Stimulated activated CD8-positive, alpha-beta memory T cell treated with anti-CD3 and anti-CD28 coated beads, Interleukin-15, amount 100 ng/mL, for 24 hours (primary cell): ENCODE measurements at places on chromosomes 4 and X.

DNA sequence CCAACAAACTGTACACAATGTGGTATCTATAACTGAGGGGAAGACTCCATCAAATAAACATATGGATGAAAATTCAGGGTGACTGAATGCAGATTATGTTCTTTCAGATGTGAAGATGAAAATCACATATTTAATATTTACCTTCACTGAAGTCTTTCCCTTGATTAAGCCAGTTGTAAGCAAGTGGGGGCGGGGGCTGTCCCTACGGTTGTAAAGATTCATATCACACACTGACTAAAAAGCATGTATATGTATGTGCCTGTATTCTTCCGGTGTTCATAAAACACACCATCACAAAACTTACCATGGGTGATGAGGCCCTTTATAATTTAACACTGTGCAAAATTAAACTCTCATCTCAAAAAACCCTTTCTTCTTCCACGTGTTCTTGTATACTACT lies 1.3 kb downstream of the TAB3 start:
- no peak for DNase-seq

DNA sequence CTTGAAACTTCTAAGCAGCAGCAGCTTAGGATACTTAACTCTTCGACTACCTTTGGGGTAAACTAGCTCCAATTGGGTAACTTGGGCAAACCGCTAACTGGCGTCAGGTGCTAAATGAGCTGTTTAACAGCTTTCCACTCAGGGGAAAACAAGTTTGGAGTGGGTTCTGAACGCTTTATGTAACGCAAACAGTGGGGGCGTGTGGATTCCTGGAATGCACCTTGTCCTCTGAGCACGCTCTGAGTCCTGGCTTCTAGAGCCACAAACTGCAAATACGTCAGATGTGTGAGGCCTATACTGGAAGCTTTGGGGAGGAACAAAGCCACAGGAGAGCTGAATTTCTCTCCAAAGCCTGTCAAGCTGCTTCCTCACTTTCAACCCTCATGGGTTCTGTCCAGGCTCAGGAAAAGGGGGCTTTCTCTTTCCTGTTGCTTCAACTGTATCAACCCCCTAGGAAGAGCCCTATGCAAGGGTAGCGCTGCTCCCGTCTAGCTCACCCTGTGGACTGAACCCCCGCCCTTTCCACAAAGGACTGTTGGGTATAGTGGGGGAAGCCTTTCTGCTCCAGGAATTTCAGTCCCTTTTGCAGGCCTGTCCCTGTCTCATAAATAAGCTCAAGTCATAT lies 4.5 kb upstream of the WDR1 start:
- DNase-seq = no peak

GRCh38 chr4:42172921-42173320 lies 20.5 kb upstream of the BEND4 start:
- DNase-seq = no peak

GRCh38 chr4:182808673-182809416 lies 108.3 kb downstream of the DCTD start:
- no peak for DNase-seq

DNA sequence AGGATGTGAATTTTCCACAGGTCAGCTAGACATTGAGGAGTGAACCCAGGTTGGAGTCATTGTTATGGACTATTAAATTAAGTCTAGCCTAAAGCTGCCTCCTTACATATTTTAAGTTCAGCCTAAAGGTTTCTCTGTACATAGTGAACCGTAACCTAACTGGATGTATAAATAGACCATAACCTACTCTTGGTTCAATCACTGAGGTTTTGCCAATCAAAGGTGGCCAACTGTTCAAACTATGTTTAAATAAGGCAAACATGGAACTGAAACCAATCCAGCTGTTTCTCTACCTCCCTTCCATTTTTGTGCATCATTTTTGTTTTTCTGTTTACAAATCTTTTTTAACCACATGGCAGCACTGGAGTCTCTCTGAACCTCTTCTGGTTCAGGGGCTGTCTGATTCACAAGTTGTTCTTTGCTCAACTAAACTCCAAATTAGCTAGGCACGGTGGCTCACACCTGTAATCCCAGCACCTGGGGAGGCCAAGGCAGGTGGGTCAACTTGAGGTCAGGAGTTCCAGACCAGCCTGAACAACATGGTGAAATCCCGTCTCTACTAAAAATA lies 43.9 kb upstream of the SFRP2 start:
- DNase-seq = no peak

GRCh38 chrX:76428243-76429130 lies 977 bp downstream of the MAGEE1 start:
- DNase-seq = no peak

GRCh38 chr4:100913685-100914084 lies 395.9 kb upstream of the EMCN start:
- no peak for DNase-seq

DNA sequence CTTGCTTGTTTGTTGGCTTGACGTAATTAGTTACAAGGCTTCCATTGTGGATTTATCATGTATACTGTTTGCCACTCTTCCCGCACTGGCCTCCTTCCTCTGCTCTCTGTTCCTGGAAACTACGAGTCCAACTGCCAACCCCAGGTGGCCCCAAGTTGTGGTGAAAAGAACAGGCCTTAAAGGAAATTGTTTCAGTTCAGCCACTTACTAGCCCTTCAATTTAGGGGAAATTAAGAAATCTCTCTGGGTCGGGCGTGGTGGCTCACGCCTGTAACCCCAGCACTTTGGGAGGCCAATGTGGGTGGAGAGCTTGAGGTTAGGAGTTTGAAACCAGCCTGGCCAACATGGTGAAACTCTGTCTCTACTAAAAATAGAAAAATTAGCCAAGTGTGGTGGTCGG lies 28.0 kb downstream of the RBM47 start:
- no peak for DNase-seq

- DNase-seq = no peak
These were observed 18.8 kb downstream of the PPP4R3C start for GRCh38 chrX:27444093-27444908.
